ENCODE measurements at places on chromosomes 5 and 9.

DNA sequence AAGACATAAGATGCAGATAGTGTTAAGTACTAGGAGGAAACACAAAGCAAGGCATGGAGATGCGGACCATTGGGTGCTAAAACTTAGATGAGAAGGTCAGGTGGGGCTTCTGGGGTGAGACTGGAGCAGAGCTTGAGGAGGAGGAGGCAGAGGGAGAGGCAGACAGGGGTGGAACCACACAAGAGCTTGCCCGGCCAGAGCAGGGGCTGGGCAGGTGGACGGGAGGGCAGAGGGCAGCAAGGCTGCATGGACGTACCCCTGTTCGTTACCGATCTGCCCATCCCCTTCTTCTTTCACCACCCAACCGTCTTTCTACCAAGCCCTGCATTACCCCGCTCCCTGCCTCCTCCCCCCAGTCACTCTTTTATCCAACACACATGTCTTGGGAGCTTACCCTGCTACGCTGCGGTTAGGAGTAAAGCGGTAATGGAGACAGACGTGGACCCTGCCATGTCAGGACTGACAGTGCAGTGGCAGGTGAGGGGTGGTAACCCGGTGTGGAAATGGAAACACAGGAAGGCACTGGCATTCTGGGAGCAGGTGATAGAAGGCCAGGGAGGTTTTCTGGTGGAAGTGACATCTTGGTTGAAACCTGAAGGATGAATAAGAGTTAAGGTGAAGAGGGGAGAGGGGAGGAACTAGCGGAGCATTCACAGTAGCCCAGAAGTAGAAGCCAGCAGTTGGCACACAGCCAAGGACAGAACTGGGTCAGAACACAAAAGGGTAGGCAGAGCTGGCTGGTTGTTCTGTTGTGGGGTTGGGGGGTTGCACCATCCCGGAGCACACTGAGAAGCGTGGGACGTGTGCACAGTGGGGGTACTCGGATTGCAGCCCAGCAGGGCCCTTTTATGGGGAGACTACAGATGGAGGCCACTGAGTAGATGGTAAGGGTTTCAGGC lies 167.2 kb downstream of the CACNA1B start:
- no peak for DNase-seq

- no peak for DNase-seq
Observed at GRCh38 chr5:105739732-105740131, 1931.0 kb downstream of the EFNA5 start.

DNA sequence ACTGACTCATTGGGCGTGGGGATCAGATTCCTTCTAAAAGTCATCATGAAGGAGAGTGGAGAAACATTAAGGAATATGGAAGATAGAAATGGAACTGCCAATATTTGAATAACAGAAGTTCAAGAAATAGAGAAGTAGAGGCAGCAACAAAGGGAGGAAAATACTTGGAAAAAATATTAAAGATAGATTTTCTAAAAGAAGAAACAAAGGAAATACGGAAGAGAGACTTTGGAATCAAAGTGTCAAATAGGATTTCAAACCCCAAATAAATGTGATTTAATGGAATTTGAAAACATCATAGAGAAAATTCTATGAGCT lies 605.1 kb upstream of the KLF4 start:
- DNase-seq, result no peak

DNA sequence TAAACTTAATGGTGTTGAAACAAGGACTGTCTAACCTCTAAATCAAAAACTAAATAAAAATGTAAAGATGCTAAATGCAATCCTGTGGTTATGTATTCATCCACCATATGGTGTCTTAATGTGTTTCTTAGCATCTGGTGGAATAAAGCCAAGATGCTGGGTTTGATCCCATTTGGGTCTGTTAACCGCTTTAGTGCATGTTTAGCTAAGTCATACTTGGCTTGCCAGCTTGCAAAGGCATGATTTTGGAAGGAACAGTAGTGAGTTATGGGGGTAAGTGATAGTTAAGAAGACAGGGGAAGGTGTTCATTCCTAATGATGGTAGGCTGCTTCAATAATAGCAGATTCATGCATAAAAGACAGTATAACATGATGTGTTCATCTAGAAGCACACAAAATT lies 139.0 kb upstream of the SLC27A6 start:
- no peak for DNase-seq

- DNase-seq, result peak; percentile 3
Observed at GRCh38 chr5:79236362-79236969, 535 bp downstream of the JMY start.

- no peak for DNase-seq
Observed at GRCh38 chr9:98837516-98837915, 30.0 kb downstream of the GALNT12 start.

DNA sequence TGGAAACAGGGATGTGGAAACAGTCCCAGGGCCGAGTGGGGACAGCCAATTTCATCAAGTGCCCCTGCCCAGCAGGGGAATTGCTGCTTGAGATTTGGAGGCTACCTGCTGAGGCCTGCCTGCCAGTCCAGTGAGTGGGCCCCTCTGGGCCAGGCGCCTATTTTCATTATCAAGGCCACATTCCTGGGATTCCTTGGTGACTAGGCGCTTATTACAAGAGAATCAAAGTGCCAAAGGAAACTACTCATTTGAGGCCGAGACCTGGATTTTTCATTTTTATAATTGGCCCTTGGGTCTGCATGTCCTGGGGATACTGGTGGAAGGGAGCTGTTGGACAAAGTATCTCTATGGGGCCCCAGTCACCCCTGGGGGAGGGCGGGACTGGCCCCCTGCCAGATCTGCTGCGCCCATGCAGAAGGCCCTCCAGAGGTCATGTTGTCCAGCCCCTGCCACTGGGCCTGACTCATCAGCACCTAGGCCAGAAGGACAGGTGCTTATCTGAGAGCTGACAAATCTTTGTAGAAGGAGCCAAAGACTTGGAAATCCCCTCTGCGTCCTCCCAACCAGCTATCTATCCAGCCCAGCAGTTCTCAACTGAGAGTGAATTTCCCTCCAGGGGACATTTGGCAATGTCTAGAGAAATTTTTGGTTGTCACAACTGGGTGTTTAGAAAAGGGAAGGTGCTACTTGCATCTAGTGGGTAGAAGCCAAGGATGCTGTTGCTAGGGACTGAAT lies 45.6 kb downstream of the FOXI1 start:
- no peak for DNase-seq

- DNase-seq, result no peak
Observed at GRCh38 chr5:6302684-6303083, 75.7 kb downstream of the MED10 start.

DNA sequence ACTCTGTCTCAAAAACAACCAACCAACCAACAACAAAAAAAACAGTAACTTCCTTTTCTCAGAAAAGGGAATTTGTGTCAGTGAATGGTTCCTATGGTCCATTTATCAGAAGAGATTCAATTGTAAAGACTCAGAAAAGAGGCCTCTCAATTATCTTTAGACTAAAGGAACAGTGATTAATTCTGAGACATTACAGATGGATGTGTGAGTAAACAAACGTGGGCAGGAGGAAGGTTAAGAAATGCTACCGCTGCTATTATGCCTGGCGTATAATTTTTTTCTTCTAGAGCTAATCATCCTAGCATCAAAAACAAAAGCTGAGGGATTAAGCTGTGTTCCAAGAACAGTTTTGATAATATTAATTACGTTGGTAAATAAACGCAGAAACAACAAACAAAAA lies 52.9 kb upstream of the JMY start:
- DNase-seq, result no peak

DNA sequence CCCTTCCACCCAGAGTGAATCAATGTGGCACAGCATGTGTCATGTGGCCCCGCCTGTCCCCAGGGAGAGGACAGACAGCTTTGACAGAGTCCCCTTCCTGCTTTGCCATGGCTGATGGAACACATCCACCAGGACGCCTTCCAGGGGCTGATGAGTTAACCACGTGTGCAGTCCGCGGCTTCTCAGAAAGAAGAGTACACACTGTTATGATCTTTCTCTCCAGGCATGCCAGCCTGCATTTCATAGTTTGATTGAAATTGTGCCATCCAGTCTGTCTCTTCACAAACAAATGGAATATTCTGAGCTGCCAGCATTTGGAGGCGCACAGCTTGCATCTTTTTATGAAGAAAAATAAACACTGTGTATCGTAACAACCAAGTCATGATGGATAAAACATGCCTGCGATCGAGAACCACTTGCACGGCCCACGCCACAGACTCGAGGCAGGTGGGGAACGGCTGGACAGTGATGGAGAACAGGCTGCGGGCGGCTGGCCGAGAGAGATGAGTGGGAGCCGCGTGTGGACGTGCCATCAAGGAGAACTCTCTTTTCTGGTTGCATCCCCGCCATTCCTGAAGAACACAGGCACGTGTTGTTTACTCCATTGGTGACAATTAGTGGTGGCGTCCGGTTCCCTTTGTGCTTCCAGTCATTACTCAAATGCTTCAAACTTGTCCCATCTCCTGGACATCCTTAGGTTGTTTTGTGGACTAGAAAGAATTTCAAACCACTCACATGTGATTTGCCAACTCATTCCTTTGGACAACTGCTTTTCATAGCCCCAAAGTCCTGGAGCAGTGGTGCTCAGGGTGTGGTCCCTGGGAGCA lies 220.2 kb downstream of the AGTPBP1 start:
- no peak for DNase-seq

- no peak for DNase-seq
Observed at GRCh38 chr5:15734058-15734457, 234.1 kb downstream of the FBXL7 start.

DNA sequence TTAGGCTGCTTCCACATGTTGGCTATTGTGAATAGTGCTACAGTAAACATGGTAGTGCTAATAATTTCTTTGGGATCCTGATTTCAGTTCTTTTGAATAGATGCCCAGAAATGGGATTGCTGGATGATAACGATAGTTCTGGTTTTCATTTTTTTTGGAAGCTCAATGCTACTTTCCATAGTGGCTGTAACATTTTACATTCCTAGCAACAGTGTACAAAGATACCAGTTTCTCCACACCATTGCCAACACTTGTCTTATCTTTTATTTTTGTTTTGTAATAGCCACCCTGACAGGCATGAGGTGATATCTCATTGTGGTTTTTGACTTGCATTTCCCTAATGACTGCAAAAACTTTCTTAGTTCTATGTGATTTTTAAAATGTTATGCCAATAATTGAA lies 68.8 kb upstream of the LRRC70 start:
- DNase-seq, result no peak

- DNase-seq, result no peak
Observed at GRCh38 chr9:98010445-98010844, 27.3 kb downstream of the ANP32B start.

GRCh38 chr9:113711251-113711650 lies 164.9 kb upstream of the ZNF618 start:
- DNase-seq, result no peak

- no peak for DNase-seq
Observed at GRCh38 chr5:174022384-174023095, 23.0 kb upstream of the NSG2 start.

DNA sequence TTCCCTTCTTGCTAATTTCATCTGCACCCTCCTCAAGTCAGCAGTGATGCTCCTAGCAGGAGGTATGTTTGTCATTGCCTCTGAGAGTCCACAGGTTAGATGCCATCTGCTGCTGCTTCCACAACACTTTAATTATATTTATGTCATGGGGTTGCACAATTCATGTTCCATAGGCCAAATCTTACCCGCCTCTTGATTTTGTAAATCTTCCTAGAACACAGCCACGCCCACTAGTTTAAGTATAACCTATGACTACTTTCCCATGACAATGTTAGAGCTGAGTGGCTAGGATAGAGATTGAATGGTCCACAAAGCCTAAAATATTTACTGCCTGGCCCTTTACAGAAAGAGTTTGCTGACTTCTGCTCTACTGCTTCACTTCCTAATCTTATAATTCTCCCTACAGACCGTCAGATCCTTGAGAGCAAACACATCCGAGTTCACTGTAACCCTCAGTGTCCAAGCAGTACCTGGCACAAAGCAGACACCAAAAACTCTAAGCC lies 21.1 kb downstream of the LIFR start:
- DNase-seq, result no peak

DNA sequence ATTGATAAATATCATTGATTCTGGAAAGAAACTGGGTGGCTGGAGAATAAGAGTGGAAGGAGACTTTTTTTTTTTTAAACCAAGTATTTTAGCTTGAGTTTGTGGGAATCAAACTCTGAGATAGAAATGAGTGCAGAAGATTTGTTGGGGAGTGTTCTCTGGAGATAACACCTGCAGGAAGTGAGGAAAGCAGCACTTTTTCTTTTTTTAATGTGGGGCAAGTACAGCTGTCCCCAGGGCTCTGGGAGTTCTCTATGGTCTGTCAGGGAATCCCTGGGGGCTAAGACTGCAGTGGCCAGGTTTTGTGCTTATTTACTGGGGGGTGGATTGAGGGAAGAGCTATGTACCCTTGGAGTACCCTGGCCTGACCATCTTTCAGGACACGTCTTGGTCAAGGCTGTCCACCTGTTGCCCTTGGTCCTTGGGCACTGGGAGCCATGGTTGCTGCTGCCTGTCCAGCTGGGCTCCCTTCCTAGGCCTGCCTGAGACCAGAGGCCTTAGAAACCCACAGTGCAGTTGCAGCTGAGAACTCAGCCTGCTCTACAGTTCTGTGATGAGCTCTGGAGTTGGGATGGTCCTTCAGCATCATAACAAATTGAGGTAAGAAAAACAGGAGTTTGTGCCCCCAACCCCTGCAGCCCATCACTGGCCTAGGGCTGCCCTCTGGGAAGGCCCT lies 85.8 kb downstream of the PHAX start:
- no peak for DNase-seq

GRCh38 chr5:77635917-77636640 lies 2.4 kb downstream of the OTP start:
- no peak for DNase-seq

GRCh38 chr9:96453625-96454024 lies 3.7 kb downstream of the HABP4 start:
- no peak for DNase-seq

- no peak for DNase-seq
Observed at GRCh38 chr5:1670351-1670750, 129.3 kb downstream of the MRPL36 start.

DNA sequence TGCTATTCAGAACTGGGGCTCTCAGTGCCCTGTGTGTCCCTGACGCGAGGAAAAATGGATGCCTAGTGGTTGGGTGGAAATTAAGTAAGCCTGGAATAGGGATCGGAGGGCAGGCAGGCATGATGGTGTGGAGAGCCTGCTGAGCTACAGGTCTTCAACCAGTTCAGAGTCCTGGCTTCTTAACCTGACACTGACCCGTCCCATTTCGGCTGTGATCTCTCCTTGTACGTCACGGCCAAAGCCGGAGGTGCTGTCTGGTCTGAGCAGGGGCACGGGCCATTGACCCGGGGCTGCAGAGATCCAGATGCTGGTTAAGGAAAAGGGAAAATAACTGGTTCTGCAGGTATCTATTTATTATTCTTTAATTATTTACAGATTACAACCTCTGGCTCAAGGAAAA lies 27.9 kb downstream of the RHOBTB3 start:
- no peak for DNase-seq

DNA sequence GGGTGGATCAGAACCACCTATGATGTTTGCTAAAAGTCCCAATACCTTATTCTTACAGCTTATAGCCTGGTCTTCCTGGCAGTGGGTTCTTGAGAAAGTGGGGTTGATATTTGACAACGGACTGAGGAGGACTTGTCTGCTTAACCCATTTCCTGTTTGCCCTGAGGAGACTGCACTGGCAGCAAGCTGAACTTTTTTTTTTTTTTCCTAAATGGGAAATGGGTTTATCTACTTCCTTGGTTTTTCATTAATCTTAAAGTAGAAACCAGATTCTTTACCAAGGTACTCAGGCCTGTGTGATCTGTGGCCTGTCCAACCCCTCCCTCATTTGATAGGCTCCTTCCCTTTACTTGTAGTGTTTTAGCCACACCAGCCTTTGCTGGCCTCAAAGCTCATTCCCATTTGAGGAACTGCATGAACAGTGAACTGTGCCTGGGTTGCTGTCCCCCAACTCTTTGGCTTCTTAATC lies 47.1 kb downstream of the C9orf57 start:
- DNase-seq, result no peak
